Adrenal gland (tissue), 19 donors: ENCODE measurements at places on chromosomes 2 and 18. TPM values are rescaled to one million over a fixed set of nuclear protein-coding genes. Genes with fewer than 3 reads are reported as not detected.

The ABCG5 gene
- 0.07 TPM for total RNA-seq

The COL3A1 gene
- total RNA-seq = 165 TPM

The GPBAR1 gene
- total RNA-seq = 15.3 TPM

The SLC16A14 gene
- 7.3 TPM for total RNA-seq

The SNORC gene
- total RNA-seq = 0.78 TPM

The STK17B gene
- 24.7 TPM for total RNA-seq

The CIB4 gene
- 3.5 TPM for total RNA-seq

The TMEM178A gene
- 1.1 TPM for total RNA-seq

The NT5C1B gene
- total RNA-seq = not detected
